Fibroblast of skin of left quadriceps (primary cell): ENCODE measurements at places on chromosomes 7 and 10.

GRCh38 chr10:1552406-1552805, 184.9 kb downstream of the ADARB2 start:
- no peak for DNase-seq

DNA sequence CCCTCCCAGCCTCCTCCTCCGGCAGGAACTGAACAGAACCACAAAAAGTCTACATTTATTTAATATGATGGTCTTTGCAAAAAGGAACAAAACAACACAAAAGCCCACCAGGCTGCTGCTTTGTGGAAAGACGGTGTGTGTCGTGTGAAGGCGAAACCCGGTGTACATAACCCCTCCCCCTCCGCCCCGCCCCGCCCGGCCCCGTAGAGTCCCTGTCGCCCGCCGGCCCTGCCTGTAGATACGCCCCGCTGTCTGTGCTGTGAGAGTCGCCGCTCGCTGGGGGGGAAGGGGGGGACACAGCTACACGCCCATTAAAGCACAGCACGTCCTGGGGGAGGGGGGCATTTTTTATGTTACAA, 83.3 kb downstream of the PAX2 start:
- DNase-seq: no peak

GRCh38 chr10:1465418-1465911, 271.9 kb downstream of the ADARB2 start:
- DNase-seq: no peak

GRCh38 chr7:41431671-41432070, 271.2 kb downstream of the INHBA start:
- no peak for DNase-seq

- no peak for DNase-seq
These were observed 55.3 kb upstream of the OSBPL3 start for GRCh38 chr7:25035274-25035673.

GRCh38 chr10:99537086-99537988, 4.6 kb downstream of the NKX2-3 start:
- DNase-seq: no peak
